ENCODE measurements at places on chromosomes 1 and 21.

DNA sequence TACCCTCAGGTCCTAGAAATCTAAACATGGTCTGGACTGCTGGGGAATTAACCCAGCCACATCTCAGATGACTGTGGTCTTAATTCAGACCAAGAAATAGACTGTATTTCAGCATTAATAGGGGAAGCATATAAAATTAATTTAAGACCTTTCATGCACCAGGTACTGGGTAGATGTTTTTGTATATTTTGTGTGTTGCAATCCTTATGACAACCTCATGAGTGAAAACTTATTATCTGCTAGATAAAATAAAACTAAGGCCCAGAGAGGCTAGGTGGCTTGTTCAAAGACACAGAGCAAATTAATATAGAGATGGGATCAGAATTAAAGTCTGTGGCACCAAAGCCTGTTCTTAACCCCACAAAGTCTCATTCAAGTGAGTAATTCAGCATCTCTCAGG is 40.1 kb downstream of the OPTC start:
- DNase-seq = no peak

DNA sequence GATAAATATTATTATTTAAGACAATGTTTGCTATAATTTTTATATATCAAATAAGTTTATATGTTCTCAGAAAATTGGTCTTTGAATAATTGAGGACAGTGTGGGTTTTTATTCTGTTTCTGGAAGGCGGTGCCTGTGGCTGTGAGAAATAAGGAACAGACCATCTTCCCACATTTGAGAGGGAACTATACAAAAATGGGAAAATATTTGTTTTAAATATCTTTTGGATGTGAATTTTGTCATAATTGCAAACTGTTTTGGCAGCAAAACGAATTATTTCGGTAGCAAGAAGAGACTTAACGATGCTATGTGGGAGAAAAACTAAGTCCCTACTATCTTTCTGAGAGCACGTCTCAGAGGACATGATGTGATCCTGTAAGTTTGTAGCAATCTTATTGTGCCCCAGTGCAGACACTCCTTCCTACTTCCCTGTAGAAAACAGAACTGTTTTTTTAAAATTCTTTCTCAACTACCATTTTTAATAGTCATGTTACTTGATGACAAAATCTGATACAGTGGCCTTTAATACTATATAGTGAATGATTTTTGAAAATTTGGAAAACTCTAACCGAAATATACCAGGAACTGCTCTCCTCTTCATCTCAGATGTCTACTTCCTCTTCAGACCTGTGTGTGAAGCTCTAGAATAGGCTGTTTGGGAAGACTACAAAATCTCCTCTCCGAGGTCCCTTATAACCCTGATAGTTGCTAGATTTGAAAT is 25.4 kb downstream of the PTPRC start:
- DNase-seq = no peak

- no peak for DNase-seq
Observed at GRCh38 chr1:54230507-54231339, 30.8 kb downstream of the MRPL37 start.

- no peak for DNase-seq
Observed at GRCh38 chr1:167387251-167387910, 130.9 kb downstream of the CD247 start.

DNA sequence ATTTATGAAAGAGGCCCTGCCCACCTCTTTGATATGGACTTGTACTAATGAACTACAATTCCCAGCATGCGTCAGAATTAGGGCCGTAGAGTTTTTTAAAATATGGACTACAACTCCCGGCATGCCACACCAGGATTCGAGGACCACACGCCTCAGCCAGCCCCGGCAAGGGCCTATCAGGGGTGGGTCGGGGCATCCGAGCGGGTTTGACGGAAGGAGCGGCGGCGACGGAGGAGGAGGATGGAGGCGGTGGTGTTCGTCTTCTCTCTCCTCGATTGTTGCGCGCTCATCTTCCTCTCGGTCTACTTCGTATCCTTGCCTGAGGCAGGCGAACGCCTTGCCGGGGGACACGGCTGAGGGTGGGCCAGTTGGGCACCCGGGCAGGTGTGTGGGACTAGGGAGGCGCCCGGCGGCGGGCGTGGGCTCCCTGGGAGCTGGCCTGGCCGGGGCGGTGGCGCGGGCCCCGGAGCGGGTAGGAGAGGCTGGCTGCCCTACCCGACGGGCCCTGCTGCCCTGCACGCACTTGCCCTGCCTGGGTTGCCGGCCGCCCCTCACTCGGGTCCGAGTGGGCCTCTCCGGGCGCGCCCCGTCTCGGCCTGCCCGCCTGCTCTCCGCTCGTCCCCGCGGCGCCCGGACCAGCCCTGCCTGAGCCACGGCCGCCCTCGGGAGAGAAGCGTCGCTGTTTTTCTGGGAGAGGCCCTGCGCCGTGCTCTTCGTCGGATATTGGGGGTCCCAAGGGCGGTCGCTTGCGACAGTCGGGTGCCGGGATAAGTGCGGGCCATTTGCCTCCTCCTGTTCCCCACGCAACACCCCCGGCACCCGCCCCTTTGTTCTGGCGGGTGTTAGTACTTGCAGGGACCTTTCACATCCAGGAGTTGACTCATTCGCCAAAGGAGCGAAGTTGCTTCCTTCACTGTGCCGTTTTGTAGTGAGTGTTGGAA is at the start of gene CNIH4:
Gene CNIH4 (plus strand): TSS at position 195 of the 941 bp plus-strand sequence. CDS start 46 bp downstream, at position 241.
- DNase-seq = peak; percentile 97

GRCh38 chr21:42695697-42696380 is 42.4 kb downstream of the PDE9A start:
- no peak for DNase-seq

GRCh38 chr1:64909031-64909430 is 57.3 kb downstream of the JAK1 start:
- DNase-seq = no peak

- no peak for DNase-seq
Observed at GRCh38 chr1:62869217-62869754, 85.4 kb downstream of the ATG4C start.

DNA sequence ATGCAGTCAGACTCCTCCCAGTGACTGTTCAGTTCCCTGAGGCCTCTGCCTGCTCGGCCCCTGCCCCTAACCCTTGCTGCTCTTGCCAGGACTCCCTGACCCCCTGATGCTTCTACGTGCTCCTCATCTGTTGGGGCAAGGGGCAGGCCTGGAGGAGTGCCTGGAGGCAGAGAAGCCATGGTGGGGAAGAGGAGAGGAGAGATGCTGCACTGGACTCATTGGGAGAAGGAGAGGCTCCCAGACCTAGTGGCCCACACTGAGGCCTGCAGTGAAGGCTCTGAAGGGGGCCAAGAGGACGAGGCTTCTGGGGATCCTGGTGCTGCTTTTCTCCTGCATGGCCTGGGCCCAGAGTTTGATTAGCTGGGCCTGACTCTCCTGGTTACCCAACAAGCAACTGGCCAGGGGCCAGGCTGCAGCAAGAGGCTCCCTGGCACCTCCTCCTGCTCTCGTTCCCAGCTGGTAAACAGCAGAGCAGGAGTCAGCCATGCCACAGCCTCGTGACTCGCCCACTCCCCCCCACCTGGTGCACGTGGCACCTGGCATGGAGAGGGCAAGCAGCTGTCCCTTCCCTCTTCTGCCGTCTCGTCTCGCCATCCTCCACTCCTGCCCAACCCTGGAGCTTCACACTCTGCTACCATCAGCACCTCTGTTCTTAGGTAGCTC is 847 bp upstream of the RORC start:
- DNase-seq = peak; percentile 95

GRCh38 chr21:39014747-39015146 is 168.5 kb downstream of the PSMG1 start:
- no peak for DNase-seq

- no peak for DNase-seq
Observed at GRCh38 chr1:23889074-23889473, 21.0 kb upstream of the FUCA1 start.

- no peak for DNase-seq
Observed at GRCh38 chr1:222919478-222919865, 104.6 kb downstream of the DISP1 start.

DNA sequence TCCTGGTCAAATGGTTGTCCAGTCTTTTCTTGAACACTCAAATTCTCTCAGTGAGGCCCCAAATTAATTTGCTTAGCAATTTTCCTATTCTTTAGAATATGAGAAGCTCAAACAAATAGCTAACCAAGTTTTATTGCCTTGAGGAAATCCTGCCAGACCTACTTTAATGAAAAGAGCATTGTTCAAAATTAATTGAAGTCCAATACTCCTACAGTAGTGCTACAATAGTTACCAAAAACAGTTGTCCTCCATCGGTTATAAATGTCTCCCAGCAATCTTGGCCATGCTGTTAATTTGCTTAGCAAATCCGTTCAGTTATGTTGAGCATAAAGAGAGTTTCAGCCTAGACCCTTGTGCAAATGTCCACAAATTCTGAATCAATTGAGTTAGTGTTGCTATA is 112.9 kb downstream of the MAB21L3 start:
- no peak for DNase-seq

- DNase-seq = no peak
Observed at GRCh38 chr1:59815892-59816291, 1.1 kb downstream of the HOOK1 start.

GRCh38 chr1:67429528-67430357 is 459 bp downstream of the SERBP1 start:
- DNase-seq = peak; percentile 41

GRCh38 chr1:50622259-50622658 is 199.0 kb upstream of the DMRTA2 start:
- DNase-seq = no peak

GRCh38 chr21:43627527-43627926 is 31.8 kb downstream of the HSF2BP start:
- DNase-seq = no peak

- no peak for DNase-seq
Observed at GRCh38 chr1:192763756-192764155, 45.1 kb upstream of the RGS2 start.

DNA sequence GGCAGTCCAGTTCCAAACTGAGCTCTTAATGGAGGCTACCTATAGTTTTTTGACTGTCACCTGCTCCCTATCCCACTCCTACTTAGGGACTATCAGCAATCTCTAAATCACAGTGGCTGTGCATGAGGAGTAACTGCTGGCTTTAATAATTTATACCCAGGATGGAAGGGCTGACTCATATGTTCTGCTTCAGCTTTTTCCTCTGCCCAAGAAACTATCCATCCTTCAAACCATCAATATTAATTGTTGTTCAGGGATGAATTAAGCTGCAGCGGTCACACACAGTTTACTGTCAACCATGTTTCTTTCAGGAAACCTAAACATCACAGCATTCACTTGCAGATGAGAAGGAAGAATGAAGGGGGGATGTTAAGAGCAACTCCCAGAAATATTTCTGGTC is 9.0 kb upstream of the PGBD5 start:
- no peak for DNase-seq

GRCh38 chr1:54464477-54465146 is 58.4 kb upstream of the SSBP3 start:
- DNase-seq = peak; percentile 75

GRCh38 chr1:101960142-101960541 is 36.6 kb downstream of the OLFM3 start:
- DNase-seq = no peak

GRCh38 chr1:204730826-204731459 is 45.4 kb upstream of the LRRN2 start:
- DNase-seq = peak; percentile 55

GRCh38 chr1:182955596-182956588 is 2.9 kb upstream of the SHCBP1L start:
- DNase-seq = no peak

- DNase-seq = no peak
Observed at GRCh38 chr1:241356187-241356518, 852 bp downstream of the RGS7 start.

GRCh38 chr21:44985441-44986401 is 45.9 kb downstream of the SLX9 start:
- DNase-seq = no peak

DNA sequence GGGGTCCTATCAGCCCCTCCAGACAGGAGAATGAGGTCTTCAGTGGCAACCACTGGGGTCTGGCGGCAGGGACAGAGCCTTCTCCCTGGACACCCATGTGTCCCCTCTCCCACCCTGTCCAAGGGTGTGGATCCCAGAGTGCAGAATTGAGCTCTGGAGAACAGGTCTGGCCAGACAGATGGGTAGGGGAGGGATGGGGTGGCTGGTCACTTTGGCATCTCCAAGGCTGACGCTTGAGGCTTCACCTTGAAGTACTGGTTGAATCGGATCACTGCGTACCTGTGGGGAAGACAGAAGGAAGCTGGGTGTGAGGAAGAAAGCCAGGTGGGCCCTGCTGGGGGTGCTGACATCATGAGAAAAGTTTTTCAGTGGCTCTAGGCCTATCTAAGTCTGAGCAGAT is 19.9 kb downstream of the ETNK2 start:
- DNase-seq = no peak

DNA sequence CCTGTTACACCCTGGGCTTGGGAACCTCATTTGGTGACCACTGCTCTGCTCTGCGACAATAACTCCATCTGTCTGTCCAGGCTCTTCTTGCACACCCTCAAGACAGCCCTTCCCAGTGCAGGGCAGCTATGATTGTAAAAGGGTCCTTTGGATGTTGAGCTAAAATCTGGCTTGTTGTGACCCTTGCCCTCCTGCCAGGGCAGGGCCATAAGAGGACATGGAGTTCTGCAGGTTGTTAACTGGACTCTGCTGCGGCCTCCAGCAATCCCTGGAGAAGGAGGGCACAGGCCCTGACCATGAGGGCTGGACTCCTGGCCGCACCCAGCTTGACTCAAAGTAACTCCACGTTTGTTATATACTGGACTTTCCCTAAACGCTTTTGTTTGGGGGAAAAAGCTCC is 41.2 kb downstream of the DHCR24 start:
- DNase-seq = no peak

DNA sequence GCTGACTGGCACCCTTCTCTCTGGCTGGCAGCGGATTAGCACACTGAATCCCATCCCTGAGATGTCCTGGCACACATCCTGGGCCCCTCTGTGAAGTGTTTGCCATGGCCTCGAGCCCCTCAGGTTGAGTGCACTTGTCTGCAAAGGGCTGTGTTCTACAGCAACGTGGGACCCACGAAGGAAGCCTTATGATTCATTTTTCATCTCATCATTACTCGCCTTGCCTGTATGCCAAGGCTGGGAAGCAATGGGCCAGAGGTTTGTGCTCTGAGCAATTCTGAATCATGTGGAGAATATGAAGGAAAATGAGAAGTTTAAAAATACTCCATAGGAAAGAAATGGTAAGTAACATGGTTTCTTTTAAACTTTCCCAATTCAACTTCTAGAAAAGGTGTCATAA is 124.8 kb upstream of the LMO4 start:
- DNase-seq = no peak

DNA sequence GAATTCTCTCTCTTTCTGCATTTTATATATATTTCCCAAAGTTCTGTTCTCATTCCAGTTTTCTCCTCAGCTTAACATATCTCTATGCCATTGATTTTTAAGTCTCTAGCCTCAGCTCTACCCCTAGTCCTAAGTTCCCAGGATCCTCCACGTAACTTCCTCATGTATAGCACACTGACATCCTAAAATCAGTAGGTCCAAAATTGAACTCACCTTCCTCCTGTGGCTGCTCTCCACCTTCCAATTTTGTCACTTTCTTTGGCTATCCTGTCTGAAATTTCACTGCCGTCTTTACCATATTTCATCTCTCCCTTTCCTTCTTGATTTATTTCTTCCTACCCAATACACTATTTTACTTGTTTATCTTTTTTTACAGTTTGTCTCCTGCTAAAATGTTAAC is 1.5 kb downstream of the SLAMF6 start:
- no peak for DNase-seq

Measured in kidney (tissue), 22 donors.